ENCODE measurements at places on chromosomes 5 and 9. TPM values are rescaled to one million over a fixed set of nuclear protein-coding genes. Genes with fewer than 3 reads are reported as not detected.

DNA sequence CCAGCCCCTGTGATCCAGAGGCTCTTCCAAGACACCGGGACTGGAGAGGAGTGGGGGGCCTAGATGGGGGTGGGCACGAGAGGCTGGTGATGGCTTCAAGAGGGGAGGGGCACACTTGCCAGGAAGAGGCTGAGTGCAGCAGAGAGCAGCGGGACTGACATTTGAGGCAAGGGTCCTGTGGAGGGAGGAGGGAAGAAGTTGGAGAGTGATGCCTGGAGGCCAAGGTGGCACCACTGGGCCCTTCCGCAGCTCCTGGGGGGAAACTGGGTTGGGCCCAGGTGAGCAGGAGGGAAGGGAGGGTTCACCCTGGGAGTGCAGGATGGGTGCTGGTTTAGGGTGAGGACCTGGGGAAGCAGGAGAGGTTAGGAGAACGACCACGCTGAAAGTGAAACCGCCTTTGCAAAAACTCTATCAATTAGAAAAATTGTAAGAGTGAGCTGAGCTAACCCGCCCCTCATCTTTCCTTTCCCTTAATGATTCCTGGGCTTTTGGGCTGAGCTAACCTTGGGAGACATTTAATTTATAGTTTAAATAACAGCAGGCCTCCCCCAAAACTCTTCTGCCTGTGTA, 26.2 kb downstream of the ABO start:
- H3K36me3 ChIP-seq: no peaks in the 10 kb centered on the region
- no peak overlapping the region for H3K4me3 ChIP-seq
- no peak for DNase-seq
- H3K27me3 ChIP-seq: peaks cover 38% of the 10 kb centered on the region

GRCh38 chr5:108581026-108581425, 166.7 kb upstream of the FER start:
- no peak overlapping the region for H3K27ac ChIP-seq
- no peaks in the 10 kb centered on the region for H3K4me1 ChIP-seq
- peaks cover 27% of the 10 kb centered on the region for H3K27me3 ChIP-seq
- DNase-seq: no peak

GRCh38 chr9:134867917-134868750, 12.5 kb upstream of the FCN2 start:
- no peaks in the 10 kb centered on the region for H3K36me3 ChIP-seq
- DNase-seq: no peak
- no peak overlapping the region for H3K27ac ChIP-seq
- H3K4me3 ChIP-seq: no peak overlapping the region

GRCh38 chr9:97958812-97959511, 21.0 kb upstream of the HEMGN start:
- peak overlapping the region; percentile 49 for H3K27ac ChIP-seq
- H3K4me3 ChIP-seq: no peak overlapping the region
- H3K36me3 ChIP-seq: no peaks in the 10 kb centered on the region
- H3K27me3 ChIP-seq: peaks cover 5% of the 10 kb centered on the region

DNA sequence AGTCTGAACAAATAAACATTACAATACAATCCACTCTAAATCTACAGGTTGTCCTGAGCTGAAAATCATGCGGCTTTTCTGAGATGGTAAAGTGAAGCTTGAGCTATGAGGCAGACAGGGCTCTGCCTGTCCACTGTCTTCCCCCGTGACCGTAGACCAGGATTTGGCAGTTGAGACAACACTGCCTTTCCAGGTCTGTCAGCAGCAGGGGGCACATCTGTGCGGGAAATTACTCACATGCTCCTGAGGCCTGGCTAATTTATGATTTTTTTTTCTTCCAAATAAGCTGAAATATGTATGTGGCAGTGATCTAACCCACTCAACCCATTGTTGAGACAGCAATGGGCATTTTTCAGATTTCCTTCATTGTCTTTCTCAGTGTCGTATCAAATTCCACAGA, 307.9 kb downstream of the FBXL7 start:
- no peak for DNase-seq
- no peak overlapping the region for H3K27ac ChIP-seq
- H3K36me3 ChIP-seq: no peaks in the 10 kb centered on the region

DNA sequence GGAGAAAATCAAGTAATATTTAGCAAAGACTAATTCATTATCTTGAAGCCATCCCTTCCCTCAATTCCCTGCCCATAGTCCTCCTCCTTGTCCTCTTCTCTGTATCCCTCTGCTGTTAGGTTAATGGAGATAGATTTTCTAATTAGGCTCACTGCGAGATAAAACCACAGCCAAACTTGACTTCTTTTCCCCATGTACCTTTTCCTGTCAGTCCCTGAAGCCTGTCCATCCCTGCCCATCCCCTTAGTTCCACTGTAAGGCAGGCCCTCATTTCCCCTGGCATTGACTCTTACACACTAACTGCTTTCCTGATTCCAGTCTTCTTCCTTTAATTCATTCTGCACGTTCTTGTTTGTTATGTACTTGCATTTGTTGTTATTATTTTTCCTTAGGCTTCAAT, 1.2 kb downstream of the TLR4 start:
- H3K4me3 ChIP-seq: no peak overlapping the region
- H3K36me3 ChIP-seq: no peaks in the 10 kb centered on the region
- no peak for DNase-seq
- no peaks in the 10 kb centered on the region for H3K27me3 ChIP-seq

DNA sequence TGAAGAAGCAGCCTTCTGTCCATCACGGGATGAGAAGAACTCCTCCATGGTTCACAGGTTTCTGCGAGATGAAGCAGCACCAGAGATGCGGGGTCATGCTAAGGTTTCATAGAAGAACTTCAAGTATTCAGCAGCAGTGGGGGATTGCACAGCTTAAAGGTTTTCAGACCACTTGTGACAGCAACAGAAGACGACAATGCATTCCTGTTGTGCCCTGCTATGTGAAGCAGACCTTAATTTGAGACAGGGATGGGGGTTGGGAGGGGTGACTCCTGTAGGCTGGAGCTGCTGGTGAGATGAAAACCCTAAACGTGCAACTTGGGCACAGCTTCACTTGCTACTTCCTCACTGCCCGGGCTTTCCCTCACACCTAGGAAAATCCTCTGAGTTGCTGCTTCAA, 256.0 kb downstream of the SLIT3 start:
- H3K4me3 ChIP-seq: no peak overlapping the region
- H3K4me1 ChIP-seq: no peaks in the 10 kb centered on the region
- peaks cover 12% of the 10 kb centered on the region for H3K27me3 ChIP-seq

- no peak for DNase-seq
- no peak overlapping the region for H3K27ac ChIP-seq
- peaks cover 5% of the 10 kb centered on the region for H3K4me1 ChIP-seq
- peaks cover 2% of the 10 kb centered on the region for H3K36me3 ChIP-seq
These were observed 213.2 kb downstream of the TRIO start for GRCh38 chr5:14356305-14356704.

DNA sequence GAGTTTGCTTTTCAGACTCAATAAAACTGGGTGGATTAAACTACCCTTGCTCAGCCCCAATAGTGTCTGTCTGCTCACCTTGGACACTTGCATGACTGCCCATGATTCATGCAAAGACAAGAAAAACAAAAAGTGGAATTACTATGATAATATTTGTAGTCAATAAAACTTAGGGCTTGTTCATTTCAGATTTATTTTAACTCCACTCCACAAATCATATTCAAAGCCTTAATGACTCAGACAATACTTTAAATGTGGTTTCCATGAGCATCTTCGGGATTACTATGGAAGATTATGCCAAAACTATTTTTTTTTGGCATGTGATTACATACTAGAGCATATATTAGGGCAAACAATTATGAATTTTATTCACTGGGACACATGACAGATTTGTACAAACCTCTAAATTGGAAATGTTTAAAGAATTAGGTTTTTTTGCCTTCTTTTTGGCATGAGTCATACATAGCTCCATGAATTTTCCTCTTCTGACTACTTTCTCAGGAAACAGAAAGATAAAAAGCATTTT, 468.9 kb downstream of the ACTL7B start:
- H3K36me3 ChIP-seq: peaks cover 2% of the 10 kb centered on the region
- no peak overlapping the region for H3K4me3 ChIP-seq
- H3K27ac ChIP-seq: no peak overlapping the region
- H3K4me1 ChIP-seq: no peaks in the 10 kb centered on the region
- H3K27me3 ChIP-seq: no peaks in the 10 kb centered on the region

DNA sequence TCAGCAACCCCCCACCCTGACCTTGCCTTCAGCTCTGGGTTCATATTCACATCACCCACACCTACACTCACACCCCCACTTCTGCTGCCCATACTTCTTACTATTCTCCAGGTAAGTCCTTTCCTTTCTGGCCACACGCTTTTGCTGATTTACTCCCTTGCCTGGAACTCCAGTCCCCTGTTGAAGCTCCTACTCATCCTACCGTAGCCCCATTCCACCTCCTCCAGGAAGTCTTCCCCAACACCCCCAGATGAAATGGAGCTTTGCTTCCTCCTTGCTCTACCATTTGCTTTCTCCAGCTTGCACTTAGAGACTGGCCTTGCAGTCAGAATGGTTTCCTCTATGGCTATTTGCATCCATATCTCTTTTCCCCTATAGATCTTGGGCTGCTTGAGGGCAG, 182.3 kb downstream of the MELK start:
- H3K27ac ChIP-seq: no peak overlapping the region
- peaks cover 2% of the 10 kb centered on the region for H3K36me3 ChIP-seq
- no peak overlapping the region for H3K4me3 ChIP-seq
- H3K4me1 ChIP-seq: peaks cover 2% of the 10 kb centered on the region

DNA sequence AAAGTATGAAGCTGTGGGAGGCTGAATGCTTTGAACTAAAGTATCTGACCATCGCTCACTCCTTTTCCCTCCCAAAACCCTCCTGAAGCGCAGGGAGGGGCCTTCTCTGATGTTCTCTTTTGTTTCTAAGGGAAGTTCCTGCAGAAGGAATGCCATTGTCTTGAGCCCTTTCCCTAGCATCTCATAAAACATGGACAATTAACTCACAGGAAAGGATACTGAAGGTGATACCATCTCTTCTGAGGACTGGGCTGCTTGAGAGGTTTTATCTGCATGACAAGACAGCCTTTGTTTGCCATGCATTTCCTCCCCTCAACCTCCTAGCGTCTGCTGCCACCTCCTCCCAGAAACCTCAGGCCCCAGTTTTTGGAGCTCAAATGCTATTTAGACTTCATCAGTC, 4.3 kb upstream of the RMND5B start:
- no peaks in the 10 kb centered on the region for H3K27me3 ChIP-seq
- DNase-seq: no peak
- H3K4me3 ChIP-seq: no peak overlapping the region
- peaks cover 5% of the 10 kb centered on the region for H3K4me1 ChIP-seq

The MAMDC2 gene
- 0.07 TPM for total RNA-seq
